ENCODE measurements at places on chromosomes 7 and 10.

- DNase-seq, result no peak
These were observed 172.0 kb downstream of the FANK1 start for GRCh38 chr10:126068322-126068721.

GRCh38 chr10:122170802-122171201 is 100.3 kb upstream of the BTBD16 start:
- no peak for DNase-seq

DNA sequence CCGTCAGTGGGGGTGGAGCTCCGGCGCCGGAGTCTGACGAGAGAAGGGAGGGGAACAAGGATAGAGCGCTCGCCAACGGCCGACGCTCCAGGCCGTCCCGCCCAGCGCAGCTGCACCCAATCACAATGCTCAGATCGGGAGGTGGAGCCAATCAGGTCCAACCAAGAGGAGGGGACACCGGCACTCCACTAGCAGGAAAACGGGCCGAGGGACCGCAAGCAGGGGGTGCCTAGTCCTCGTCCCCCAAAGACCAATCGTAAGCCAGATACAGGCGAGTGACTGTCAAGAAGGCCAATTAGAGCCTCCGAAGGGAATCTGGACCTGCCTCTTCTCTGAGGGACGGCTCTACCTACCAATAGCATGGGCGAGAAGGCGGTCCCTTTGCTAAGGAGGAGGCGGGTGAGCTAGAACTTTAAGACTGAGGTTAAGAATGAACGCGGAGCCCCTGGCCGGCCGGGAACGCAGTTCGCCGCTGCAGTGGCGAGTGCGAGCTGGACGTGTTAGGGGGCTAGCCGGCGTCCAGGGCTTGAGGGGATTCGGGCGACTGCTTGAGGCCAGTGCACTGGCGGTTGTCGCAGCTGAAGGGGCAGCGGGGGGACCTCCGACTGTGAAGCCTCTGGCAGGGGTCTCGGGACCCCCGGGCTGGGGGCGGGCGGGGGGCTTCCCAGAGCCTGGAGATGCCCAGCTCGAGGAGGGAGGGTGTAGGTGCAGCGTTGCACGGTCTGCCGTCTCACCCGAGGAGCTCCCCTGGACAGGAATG is at the start of gene FBXO24:
Gene FBXO24 (plus strand): TSS at position 63 of the 760 bp plus-strand sequence. CDS start 298 bp downstream, at position 361.
- peak; percentile 100 for DNase-seq

GRCh38 chr7:136492366-136492765 is 376.1 kb upstream of the CHRM2 start:
- DNase-seq, result no peak

- no peak for DNase-seq
These were observed 22.8 kb upstream of the PDZD8 start for GRCh38 chr10:117398029-117398428.

GRCh38 chr7:50475340-50475739 is 25.2 kb upstream of the FIGNL1 start:
- no peak for DNase-seq

GRCh38 chr7:84674236-84674913 is 479.8 kb upstream of the SEMA3A start:
- DNase-seq, result no peak

DNA sequence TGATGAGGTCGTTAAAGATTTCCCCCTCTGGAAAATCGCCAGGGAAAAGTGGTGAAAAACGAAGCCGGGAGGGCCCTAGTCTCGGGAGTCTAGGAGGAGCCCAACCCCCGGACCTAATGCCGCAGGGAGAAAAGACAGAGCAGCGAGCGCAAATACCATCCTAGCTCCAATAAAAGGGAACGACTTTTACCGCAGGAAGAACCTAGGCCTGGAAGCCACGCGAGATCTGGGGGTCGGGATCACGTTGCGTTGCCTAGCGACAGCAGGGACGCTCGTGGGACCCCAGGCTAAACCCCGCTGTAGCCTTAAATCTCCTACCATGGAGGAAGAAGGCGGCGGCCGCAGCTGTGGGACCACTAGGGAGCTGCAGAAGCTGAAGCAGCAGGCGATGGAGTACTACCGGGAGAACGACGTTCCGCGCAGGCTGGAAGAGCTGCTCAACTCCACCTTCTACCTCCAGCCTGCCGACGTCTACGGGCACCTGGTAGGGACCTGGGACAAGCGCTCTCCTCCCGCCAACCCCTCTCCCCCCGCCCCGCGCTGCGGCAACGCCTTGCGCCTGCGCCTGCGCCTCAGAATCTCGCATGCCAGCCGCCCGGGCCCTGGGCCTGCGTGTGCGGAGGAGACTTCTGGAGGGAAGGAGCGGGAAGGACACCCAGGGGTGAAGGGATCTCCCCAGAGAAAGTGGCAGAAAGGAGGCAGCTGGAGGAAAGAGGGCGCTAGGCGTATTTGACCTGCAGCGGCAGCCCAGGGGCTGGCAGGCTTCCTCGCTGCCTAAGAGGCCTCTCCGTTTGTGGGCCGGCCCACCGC is at the start of gene ENO4:
Gene ENO4 (plus strand): TSS at position 252 of the 810 bp plus-strand sequence. CDS start 68 bp downstream, at position 320.
- peak; percentile 46 for DNase-seq

GRCh38 chr7:83695128-83695960 is 46.4 kb upstream of the SEMA3E start:
- no peak for DNase-seq

Measured in CD4-positive, alpha-beta T cell treated with Interleukin-10 for 1 hour (primary cell).